Fibroblast of lung (primary cell): ENCODE measurements at places on chromosomes 16 and 17. TPM values are rescaled to one million over a fixed set of nuclear protein-coding genes. Genes with fewer than 3 reads are reported as not detected.

NACA2 gene
- not detected in 2 replicates for total RNA-seq

UTS2R gene
- not detected in 2 replicates for total RNA-seq

DNA sequence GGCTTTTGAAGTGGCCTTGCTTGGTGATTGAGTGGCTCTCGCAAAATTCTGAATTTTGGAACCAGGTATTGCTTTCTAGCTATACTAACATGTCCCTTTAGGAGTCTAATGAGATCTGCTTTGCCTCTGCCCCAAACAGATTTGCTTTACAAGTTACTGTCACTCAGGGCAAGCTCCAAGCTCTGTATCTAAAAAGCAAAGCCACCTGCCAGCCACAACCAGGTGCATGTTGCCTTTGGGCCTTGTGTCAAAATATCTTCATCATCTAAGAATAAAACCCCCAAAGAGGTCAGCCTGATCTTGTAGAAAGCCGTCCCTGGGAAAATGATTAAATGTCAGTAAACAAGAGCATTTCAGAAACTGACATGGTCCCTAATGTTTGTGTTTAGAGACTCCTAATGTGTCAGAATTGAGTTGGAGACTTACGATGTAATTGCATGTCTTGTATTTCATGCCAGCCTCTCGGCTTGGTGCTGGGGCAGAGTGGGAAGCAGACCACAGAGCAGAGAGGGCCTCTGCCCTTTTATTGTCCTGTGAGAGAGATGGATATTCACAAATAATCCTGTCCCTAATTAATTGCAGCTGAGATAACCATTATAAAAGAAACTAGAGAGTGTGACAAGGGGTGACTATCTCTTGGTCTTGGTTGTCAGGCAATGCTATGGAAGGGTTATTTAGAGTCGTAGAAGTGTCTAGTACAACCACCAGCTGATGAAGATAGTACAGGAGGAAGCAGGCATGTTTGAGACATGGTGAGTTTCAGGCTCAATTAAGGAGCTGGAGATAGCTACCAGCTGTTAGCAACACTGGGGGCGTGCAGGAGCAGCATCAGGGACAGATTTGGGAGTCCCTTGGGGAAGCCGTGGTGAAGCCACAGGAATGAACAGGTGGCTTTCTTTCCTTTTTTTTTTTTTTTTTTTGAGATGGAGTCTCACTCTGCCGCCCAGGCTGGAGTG, 90.7 kb downstream of the PITPNC1 start:
- DNase-seq: no peak

DNA sequence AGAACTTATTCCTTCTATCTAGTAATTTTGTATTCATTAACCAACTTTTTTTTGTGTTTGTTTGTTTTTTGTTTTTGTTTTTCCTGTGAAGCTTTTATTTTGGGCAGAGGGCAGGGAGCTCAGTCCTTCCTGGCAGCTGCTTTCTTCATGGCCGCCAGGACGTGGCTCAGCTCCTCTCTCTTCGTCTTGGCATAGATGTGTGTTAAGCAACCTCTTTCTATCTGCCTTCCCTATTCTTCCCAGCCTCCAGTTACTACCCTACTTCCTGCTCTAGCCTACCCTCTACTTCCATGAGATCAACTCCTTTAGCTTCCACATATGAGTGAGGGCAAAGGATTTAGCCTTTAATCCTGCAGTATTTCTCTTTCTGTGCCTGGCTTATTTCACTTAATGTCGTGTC, 8.2 kb upstream of the BRD7 start:
- no peak for DNase-seq

GRCh38 chr17:72411124-72411563, 290.3 kb downstream of the SOX9 start:
- DNase-seq: peak; percentile 67
